ENCODE measurements at places on chromosomes 2 and 18.

- DNase-seq: no peak
Observed at GRCh38 chr2:147108548-147108947, 736.3 kb upstream of the ACVR2A start.

DNA sequence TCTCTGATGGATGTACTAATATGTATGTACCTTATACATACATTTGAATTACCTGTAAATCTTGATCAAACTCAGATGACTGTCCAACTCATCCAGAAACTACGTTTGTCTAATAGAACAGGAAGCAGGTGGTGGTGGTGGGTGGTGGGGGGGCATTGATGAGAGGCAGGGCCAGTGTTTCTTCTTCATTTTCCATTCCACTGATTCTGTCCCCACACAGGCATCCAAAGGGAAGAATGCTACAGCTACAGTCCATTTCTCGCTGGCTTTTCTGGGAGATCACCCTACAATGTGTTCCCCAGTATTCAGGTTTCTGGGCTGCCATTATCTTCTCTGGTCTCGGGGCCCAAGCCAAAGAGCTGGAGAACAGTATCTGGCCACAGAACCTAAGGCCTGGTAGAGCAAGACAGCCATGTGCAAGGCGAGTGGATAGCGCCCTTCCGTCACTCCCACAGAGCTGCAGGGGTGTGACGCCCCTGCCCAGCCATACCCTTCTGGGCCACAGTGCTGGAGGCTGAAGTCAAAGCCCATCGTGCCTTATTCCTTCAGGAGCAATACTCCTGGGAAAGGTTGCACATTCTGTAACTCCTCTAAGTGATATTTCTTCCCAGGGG is 54.5 kb downstream of the BCL11A start:
- no peak for DNase-seq

DNA sequence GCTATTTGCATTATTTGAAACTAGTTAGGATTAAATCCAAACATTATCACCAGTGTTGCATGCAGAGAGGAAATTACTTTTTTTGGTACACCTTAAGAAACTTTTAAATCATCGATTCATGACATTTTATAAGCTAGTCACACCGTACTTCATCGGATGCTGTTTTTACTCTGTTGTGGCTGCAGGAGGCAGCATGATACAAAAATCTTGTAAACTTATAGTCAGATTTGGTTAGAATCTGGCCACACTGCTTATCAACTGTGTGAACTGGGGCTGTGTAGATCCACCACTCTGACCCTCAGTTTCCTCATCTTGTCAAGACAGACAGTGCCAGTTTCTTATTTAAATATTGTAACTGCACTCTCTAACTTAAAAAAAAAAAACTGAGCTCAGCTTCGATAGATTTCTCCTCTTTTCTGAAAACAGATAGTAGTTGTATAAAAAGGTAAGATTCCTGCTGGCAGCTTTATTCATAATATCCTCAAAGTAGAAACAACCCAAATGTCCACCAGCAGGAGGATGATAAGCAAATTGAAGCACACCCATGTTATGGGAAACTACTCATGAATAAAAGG is 77.8 kb downstream of the RAPGEF4 start:
- DNase-seq: no peak

- DNase-seq: no peak
Observed at GRCh38 chr2:1988049-1988448, 243.7 kb upstream of the PXDN start.
